ENCODE measurements at places on chromosomes 2 and 18. TPM values are rescaled to one million over a fixed set of nuclear protein-coding genes. Genes with fewer than 3 reads are reported as not detected.

- DNase-seq: peak; percentile 39
These were observed 288.5 kb upstream of the SLC39A10 start for GRCh38 chr2:195368249-195369217.

GRCh38 chr18:50310080-50310479 is 22.6 kb upstream of the CXXC1 start:
- DNase-seq: no peak

DNA sequence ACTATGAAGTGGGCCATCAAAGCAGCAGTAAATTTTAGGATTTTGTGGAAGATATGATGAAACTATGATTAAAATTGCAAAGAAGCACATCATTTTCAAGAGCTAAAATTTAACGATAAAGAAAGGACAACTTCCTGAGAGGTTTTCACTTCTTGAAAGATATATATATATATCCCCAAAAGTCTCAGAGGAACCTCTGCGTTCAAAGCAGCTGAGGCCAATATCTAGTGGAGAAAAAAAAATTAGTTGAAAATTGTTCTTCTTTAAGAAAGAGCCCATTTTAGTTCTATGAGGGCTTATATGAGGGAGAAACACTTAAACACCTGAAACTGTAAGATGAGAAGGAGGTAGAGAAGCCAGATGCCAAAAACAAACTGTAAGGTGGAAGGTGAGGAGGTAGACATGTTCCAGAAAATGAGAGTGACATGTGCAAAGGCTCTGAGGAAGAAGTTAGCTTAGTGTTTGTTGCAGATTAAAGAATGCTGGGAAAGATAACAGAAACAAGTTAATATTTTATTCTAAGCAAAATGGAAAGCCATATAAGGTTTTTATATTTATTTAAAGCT is 72.9 kb upstream of the VRK2 start:
- no peak for DNase-seq

GRCh38 chr2:162688403-162688802 is 150.2 kb downstream of the KCNH7 start:
- DNase-seq: no peak

The CHAC2 gene
- 0.57 TPM for total RNA-seq
